ENCODE measurements at places on chromosomes 2 and 18.

DNA sequence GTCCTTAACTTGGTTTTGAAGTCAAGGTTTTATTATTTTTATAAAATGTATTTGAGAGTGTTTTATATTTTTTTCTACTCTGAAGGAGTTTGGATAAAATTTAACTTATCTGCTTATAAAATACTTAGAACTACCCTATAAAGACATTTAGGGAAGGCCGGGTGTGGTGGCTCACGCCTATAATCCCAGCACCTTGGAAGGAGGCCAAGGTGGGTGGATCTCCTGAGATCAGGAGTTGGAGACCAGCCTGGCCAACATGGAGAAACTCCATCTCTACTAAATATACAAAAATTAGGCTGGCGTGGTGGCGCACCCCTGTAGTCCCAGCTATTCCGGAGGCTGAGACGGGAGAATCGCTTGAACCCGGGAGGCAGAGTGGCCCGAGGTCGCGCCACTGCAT, 486.4 kb downstream of the DSC3 start:
- no peak for DNase-seq

GRCh38 chr2:217940261-217941220, 62.3 kb downstream of the TNS1 start:
- DNase-seq, result no peak

GRCh38 chr18:44195394-44196140, 485.1 kb upstream of the SETBP1 start:
- DNase-seq, result no peak

GRCh38 chr2:7523481-7524120, 606.4 kb downstream of the RNF144A start:
- DNase-seq, result no peak

GRCh38 chr2:28038722-28039121, 148.2 kb downstream of the BABAM2 start:
- DNase-seq, result no peak

GRCh38 chr2:202721621-202722020, 86.9 kb downstream of the FAM117B start:
- no peak for DNase-seq

DNA sequence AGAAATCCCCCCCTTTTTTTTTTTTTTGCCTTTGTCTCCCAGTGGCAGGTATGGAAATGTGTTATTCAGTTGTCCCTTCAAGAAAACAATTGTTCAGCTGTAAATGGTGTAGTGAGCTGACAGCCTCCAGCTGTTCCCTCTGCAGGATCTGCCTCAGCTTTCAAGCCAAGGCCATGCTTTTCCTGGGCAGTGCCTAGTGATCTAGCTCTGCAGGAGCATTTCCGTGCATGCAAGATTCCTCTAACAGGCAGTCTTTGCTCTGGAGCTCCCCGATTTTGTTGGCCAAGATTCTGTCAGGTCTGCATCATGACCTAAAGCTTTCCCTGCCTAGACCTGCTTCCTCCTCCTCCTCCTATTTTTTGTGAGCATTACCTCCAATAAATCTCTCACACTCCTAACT, 300.7 kb upstream of the UBE2E3 start:
- DNase-seq, result no peak

DNA sequence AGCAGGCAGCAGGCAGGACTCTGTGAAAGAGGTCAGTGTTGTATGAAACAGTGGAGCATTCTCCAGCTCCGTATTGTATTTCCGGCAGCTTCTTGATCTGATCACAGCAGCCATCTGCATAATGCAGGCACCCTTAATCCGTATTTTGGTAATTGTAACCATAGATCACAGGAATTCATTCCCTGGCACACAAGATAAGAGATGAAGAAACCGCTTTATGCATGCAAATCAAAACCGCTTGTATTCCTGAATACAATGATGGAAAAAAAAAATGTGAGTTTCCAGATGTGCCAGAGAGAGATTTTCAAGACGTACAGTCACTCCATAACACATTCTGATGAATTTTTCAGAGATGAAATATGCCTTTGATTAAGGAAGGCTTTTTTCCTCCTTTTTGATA, 221.3 kb downstream of the ACKR3 start:
- DNase-seq, result no peak

GRCh38 chr18:78293940-78294541, 685.6 kb upstream of the SALL3 start:
- DNase-seq, result no peak

GRCh38 chr2:177246000-177246399, 18.5 kb downstream of the NFE2L2 start:
- no peak for DNase-seq

DNA sequence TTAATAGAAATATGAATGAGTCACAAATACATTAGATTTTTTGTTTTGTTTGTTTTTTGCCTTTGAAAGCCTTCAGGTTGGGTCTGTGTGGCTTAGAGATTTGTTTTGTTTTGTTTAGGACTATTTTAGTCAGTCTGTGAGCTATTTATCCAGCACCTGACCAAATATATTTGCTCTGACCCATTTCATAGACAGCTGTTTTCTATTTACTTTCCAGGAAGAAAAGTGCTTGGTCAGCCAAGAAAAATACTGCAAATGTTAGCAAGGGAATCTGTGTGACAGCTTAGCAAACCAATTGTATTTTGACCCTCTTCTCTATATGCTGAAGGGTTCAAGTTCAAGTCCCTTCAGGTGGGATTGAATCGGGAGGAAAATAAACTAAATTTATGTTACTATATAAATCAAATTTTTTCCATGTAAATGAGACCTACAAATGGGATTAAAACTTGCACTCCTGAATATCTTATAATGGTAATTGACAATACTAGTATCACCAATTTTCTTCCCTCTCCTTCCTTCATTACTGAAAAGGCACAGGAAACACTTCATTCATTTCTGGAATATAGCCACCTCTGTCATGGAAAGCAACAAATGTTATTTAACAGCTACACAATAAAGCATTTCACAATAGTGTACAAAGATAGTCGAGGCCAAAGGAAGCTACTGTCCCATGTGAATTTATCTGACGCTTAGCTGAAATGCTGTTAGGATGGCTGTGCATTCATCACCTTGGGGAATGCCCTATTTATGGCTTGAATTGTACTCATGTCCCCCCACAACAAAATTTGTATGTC, 23.1 kb upstream of the KLF7 start:
- no peak for DNase-seq

DNA sequence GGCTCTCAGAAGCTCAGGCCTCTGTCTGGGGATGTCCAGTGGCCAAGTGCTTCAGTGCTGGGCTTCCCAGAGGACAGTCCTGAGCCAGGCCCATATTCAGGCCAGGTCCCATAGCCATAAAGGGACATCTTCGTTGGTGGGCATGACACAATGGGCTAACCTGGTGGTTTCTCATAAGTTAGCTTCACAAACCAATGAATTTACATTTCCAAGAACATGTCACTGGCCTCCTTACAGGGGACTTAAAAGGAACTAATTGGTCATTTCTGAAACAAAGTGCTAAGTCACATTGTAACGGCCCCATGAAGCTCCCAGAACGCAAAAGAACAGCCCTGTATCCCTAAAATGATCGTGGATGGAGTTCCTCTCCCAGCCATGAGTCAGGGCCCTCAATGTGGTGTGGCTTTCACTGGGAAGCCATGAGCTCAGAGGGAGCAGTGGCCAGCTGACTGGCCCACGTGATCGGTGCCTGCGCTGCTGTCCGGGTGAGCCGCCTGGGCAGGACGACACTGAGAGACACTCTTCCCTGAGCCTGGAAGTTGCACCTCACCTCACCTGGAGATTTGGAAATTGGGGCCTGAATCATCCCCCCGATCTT, 163.7 kb upstream of the APCDD1 start:
- no peak for DNase-seq

All from NCI-H2107 (cell line).